ENCODE measurements at places on chromosomes 4 and X.
A peak's percentile ranks its signal among the peaks of the same experiment; 100 is the strongest.

- no peak for DNase-seq
Measured at GRCh38 chr4:96035727-96036126, 195.8 kb downstream of the PDHA2 start.

DNA sequence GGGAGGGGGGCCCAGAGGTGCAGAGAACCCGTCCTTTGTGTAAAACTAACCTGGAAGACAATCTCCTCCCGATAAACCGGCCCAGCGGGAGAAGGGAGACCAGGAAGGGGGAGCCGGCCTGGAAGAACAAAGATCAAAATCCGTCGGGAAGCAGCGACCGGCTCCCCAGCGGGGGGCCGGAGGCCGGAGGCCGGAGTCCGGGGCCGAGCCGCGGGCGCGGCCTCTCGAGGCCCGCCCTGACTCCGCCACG, 552 bp downstream of the ZDHHC9 start:
- no peak for DNase-seq

DNA sequence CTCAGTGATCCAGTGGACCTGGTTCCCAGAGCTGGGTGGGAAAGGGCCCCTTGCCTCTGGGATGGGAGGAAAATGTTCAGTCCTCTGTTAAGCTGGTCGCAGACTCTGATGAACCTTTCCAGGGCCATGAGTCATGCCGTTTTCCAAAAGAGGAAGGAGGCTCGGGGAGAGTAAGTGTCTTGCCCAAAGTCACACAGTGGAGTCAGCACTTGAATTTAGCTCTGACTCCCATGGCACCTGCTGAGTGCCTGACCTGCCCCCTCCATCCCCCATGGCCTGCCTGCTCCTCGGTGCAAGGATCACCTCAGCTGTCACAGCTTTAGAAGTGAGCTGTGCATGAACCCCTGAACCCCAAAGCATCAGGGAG, 14.0 kb upstream of the KIAA0232 start:
- DNase-seq, result peak; percentile 77

DNA sequence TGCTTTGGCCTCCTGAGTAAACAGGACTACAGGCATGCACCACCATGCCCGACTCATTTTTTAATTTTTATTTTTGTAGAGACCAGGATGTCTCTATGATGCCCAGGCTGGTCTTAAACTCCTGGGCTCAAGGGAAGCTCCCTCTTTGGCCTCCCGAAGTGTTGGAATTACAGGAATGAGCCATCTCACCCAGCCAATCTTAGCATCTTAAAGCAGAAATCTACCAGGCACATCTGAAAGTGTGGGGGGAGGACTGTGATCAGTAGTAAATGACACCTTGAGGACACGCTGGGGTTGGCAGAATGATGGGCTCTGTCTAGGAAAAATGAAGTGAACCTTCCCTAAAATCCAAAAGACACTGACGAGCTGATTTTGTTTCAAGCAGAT, 149.2 kb downstream of the SPATA18 start:
- no peak for DNase-seq

- DNase-seq, result no peak
Measured at GRCh38 chr4:180617196-180617595, 1626.0 kb upstream of the TENM3 start.

DNA sequence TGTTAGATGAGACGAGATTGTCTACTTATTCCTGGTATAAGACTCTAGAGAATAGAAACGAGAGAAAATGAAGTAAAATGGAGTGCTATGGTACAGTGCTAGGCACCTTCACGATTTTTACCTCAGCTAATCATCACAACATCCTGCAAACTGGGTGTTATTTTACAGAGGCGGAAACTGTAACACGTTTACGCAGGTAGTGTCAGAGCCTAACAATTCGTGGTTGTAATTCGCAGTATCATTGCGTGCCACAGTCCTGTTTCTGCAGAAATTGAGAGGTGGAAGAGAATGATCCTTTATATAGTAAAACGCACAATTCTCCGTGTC, 383 bp upstream of the TBC1D19 start:
- no peak for DNase-seq

GRCh38 chr4:132737344-132737743, 411.8 kb upstream of the PCDH10 start:
- DNase-seq, result no peak

DNA sequence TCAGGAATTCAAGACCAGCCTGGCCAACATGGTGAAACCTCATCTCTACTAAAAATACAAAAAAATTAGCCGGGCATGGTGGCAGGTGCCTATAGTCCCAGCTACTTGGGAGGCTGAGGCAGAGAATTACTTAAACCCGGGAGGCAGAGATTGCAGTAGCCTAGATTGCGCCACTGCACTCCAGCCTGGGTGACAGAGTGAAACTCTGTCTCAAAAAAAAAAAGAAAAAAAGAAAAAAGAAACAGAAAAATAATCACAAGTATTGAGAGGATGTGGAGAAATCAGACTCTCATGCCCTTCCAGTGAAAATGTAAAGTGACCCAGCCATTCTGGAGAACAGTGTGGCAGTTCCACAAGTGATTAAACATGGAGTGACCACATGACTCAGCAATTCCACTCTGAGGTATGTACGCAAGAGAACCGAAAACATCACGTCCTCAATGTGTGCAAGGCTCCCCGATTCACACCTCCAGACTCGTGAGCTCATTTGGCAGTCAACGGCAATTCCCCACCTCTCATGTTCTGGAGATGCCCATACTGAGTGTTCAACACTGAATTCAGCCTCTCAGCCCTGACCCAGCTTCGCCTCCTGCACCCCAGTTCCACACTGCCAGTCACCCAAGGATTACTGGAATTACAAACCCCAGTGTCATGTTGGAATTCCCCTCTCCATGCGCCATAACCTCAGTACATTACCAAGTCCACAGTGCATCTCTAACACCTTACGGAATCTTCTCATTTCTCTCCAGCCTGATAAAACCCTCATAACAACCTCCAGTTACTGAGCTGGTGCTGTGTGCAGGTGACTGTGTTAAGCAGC, 21.1 kb downstream of the ACOX3 start:
- peak; percentile 68 for DNase-seq

GRCh38 chr4:108433832-108434231, 186.5 kb upstream of the RPL34 start:
- no peak for DNase-seq

GRCh38 chr4:113060853-113061252, 11.4 kb downstream of the ANK2 start:
- no peak for DNase-seq

- DNase-seq, result no peak
Measured at GRCh38 chr4:139824882-139825522, 159.4 kb downstream of the MGST2 start.

GRCh38 chr4:115883231-115883630, 769.8 kb upstream of the NDST4 start:
- no peak for DNase-seq

GRCh38 chr4:174423257-174423944, 98.9 kb downstream of the HPGD start:
- DNase-seq, result peak; percentile 30

GRCh38 chr4:87524456-87524855, 4.7 kb downstream of the SPARCL1 start:
- DNase-seq, result no peak

GRCh38 chrX:153878969-153879653, 6.9 kb downstream of the L1CAM start:
- DNase-seq, result no peak

GRCh38 chrX:77436271-77436670, 10.9 kb upstream of the FGF16 start:
- no peak for DNase-seq

GRCh38 chrX:31316340-31316991, 244.6 kb upstream of the FTHL17 start:
- no peak for DNase-seq

DNA sequence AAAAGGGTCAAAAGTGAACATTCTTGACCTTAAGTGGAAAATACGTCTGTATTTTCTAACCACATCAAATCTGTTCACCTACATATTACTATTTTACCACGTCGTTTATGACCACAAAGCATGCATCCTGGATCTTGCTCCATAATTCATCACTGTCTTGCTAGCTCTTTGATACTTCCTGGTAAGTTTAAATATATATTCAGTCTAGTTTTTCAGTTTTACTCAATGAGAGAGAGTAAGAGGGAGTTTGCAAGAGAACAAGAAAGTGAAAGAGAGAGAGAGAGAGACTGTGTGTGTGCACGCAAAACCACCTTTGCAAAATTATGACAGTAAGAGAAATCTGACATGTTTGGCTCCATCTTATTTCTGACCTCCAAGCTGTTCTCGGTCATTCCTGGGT, 173.7 kb upstream of the GALNTL6 start:
- no peak for DNase-seq

- DNase-seq, result no peak
Measured at GRCh38 chr4:144709159-144709558, 63.2 kb downstream of the HHIP start.

DNA sequence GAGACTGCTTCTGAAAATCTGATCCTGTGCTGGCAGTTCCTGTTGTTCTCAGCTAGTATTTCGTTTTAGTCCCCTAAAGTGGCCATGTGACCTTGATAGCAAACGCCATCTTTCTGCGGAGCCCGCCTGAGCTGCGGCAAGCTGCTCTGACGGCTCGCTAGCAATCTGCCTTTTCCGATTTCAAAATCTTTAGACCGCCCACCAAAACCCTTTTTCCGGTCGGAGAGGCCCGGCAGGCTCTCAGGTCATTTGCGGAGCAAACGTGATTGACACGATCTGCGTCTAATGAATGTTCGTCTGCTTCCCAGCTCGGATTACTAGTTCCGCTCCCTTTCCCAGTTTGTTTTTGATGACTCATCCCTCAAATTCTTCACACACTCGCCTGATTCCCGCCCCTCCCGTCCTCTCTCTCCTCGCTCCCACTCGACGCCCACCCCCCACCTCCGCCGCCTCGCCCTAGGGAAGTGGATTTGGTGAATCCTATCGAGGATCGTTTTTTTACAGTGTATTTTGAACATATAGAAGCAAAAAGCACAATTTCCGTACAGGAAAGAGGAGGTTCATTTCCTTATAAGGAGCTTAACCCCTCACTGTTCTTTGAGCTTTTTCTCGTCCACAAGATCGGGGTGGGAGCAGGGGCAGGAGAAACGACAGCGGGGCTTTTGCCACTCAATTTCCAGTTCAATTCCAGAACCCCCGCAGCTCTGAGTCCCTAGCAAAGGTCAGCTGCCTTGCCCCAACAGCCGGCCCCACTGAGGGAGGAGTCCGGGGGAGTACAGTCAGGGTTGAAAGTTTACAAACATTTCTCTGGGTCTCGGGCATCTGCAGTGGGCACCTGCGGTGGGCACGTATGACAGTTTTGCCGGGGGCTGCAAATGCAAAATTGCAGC, 37.5 kb downstream of the NLGN3 start:
- DNase-seq, result peak; percentile 84

GRCh38 chr4:102169345-102169744, 175.9 kb downstream of the SLC39A8 start:
- DNase-seq, result no peak

DNA sequence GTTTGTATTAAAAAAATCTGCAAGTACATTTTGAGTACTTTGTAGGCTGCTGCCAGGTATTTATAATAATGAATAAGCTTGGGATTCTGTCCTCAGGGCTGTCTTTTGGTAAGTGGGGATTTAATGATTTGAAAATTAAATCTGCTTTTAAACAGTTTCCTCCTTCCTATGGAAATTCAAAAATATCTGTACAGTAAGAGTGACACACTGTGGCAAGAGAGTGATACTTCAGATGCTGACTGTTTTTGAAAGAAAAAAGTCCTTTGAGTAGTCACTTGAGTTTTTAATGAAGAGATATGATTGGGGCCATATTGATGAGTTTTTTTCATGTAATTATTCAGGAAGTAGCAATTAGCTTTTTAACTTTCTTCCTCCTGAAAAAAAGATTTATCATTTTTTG, 49.2 kb downstream of the SMARCAD1 start:
- no peak for DNase-seq

- no peak for DNase-seq
Measured at GRCh38 chr4:136725286-136726081, 806.8 kb downstream of the PCDH18 start.

All from gastrocnemius medialis (tissue), 4 donors.